ENCODE measurements at places on chromosomes 16 and 17.

- peak; percentile 32 for DNase-seq
Observed at GRCh38 chr17:34199932-34200534, 55.1 kb upstream of the CCL2 start.

GRCh38 chr17:16480995-16481394, 11.0 kb downstream of the LRRC75A start:
- DNase-seq = no peak

DNA sequence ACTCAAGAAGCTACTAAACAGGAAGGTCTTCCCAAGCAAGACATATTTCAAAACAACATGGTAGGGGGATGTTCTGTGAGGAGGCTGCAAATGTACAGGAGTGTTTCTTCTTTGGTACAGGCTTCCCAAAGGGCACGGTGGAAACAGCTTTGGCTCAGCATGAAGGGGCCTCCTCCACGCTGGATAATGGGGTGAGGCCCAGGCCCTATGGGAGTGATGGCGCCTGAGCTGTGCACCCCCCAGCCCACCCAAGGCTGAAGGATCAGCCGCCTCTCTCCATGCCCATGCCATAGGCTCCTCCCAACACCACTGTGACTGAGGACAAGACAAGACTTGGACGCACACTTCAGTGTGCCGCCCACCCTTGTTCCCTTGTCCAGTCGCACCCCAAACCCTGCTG, 6.8 kb downstream of the CD300E start:
- DNase-seq = no peak

DNA sequence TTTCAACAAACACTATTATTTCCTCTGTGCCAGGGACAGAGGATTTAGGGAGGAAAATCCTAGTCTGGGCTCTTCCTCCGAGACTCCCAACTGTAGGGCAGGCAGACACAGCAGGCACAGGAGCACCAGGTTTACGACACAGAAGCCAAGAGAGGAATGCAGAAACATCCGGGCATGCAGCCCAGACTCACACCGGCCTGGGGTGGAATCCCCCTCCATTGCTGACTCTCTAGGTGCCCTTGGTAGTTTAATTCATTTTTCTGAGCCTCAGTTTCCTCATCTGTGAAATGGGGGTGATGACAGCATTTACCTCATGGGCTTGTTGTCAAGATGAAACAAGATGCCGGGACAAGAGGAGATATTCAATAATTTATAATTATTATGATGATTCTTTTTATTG, 14.9 kb downstream of the CA4 start:
- no peak for DNase-seq

GRCh38 chr17:37848690-37849616, 75.3 kb upstream of the TBC1D3K start:
- no peak for DNase-seq

DNA sequence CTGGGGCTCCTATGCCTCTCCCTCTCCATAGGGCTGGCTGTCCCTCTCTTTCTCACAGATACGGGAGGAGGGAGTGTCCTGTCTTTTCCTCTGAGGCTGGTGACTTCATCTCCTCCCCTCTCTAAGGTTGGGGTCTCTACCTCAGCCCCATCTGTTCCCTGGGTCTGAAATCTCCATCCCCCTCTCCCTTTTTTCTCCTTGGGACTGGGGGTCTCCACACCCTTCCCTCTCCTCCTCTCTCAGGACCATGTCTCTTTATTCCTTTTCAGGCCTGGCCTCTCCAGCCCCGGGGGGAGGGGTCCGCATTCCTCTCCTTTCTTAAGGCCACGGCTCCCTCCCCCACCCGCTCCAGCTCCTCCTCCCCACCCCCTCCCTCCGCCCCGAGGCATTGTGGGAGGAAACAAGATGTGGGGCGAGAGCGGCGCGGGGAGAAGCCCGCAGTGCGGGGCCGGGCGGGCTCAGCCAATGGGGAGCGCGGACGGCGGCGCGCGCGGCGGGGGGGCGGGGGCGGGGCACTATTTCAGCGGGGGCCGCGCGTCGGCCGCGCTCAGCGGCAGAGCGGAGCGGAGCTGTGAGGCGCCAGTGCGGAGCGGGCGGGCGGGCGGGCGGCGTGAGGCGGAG, at the start of gene DYNLL2:
Gene DYNLL2, plus strand, starts transcription at position 550 of the 621 bp plus-strand sequence. CDS start 3,672 bp downstream, outside the sequence.
- peak; percentile 89 for DNase-seq

- no peak for DNase-seq
Observed at GRCh38 chr17:47287068-47287467, 33.4 kb downstream of the ITGB3 start.

GRCh38 chr16:79601931-79602627, 1.5 kb upstream of the MAF start:
- DNase-seq = peak; percentile 82

Measured in stimulated activated naive CD4-positive, alpha-beta T cell treated with Interleukin-2 at 50 U/mL for 16 hours (primary cell).